ENCODE measurements at places on chromosomes 3 and 15.

GRCh38 chr3:108292905-108293328 lies 3.4 kb upstream of the HHLA2 start:
- DNase-seq, result no peak

GRCh38 chr3:185976977-185977678 lies 39.3 kb upstream of the TRA2B start:
- peak; percentile 90 for DNase-seq

DNA sequence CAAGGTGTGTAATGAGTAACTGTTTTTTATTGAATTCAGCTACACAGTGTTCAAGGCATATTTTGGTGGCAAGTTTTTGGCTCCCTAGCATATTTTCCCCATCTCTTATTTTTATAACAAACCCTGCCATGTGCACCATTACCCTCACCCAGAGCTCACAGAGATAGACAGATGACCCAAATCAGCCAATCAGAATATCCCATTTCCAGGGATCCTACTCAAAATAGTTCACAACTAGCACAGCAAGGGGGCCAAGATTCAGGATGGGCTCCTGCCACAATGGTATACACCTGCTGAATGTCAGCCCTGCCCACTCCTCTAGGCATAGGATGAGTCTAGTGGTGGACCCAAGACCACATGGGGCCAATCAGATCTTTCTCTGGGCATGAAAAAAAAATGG lies 78.8 kb upstream of the SETMAR start:
- no peak for DNase-seq

DNA sequence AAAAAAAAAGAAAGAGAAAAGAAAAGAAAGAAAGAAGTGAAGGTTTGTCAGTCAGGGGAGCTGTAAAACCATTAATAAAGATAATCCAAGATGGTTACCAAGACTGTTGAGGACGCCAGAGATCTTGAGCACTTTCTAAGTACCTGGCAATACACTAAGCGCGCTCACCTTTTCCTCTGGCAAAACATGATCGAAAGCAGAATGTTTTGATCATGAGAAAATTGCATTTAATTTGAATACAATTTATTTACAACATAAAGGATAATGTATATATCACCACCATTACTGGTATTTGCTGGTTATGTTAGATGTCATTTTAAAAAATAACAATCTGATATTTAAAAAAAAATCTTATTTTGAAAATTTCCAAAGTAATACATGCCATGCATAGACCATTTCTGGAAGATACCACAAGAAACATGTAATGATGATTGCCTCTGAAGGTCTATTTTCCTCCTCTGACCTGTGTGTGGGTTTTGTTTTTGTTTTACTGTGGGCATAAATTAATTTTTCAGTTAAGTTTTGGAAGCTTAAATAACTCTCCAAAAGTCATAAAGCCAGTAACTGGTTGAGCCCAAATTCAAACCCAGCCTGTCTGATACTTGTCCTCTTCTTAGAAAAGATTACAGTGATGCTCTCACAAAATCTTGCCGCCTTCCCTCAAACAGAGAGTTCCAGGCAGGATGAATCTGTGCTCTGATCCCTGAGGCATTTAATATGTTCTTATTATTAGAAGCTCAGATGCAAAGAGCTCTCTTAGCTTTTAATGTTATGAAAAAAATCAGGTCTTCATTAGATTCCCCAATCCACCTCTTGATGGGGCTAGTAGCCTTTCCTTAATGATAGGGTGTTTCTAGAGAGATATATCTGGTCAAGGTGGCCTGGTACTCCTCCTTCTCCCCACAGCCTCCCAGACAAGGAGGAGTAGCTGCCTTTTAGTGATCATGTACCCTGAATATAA lies 2.0 kb downstream of the B2M start:
- peak; percentile 79 for DNase-seq

- no peak for DNase-seq
Observed at GRCh38 chr3:30305021-30305420, 301.4 kb upstream of the TGFBR2 start.

Measured in hematopoietic multipotent progenitor cell treated with erythropoietin and hydrocortisone succinate and interleukin-3 and kit ligand, for 4 days (in vitro differentiated cells).